Stimulated activated CD4-positive, alpha-beta T cell treated with anti-CD3 and anti-CD28 coated beads, Interleukin-15, amount 100 ng/mL, for 24 hours (primary cell): ENCODE measurements at places on chromosomes 7 and 10.

- no peak for DNase-seq
These were observed 87.2 kb downstream of the NRF1 start for GRCh38 chr7:129698516-129699418.

GRCh38 chr7:34341326-34341725, 316.7 kb upstream of the NPSR1 start:
- DNase-seq: no peak

DNA sequence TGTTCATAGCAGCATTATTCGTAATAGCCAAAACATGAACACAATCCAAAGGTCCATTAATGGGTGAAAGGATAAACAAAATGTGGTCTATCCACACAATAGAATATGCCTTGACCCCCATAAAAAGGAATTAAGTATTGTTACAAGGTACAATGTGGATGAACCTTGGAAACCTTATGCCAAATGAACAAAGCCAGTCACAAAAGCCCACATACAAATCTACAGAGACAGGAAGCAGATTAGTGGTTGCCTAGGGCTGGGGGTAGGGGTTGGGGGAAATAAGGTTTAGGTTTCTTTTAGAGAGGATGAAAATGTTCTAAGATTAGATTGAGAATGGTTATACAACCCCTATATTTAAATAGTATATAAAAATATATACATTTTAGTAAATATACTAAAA, 34.8 kb downstream of the PIP4K2A start:
- no peak for DNase-seq

DNA sequence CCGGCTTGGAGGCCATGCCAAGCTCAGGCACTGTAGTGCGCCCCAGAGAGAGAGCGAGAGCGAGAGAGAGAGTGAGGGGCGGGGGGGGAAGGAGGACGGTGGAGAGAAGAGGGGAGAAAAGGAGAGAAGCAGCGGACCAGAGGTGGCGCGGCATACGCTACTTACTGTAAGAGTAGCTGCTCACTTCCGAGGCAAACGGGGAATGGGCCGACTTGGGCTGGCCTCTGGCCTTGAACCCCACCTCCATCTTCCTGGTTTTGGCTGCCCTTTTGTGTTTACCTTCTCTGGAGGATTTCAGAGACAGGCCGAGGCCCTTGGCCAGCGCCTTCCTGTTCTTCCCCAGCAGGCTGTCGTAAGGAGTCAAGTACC, 66.9 kb downstream of the TNRC18 start:
- DNase-seq: no peak
